ENCODE measurements at places on chromosomes 16 and 17.

- DNase-seq, result no peak
These were observed 35.0 kb downstream of the ZCCHC14 start for GRCh38 chr16:87457709-87458423.

DNA sequence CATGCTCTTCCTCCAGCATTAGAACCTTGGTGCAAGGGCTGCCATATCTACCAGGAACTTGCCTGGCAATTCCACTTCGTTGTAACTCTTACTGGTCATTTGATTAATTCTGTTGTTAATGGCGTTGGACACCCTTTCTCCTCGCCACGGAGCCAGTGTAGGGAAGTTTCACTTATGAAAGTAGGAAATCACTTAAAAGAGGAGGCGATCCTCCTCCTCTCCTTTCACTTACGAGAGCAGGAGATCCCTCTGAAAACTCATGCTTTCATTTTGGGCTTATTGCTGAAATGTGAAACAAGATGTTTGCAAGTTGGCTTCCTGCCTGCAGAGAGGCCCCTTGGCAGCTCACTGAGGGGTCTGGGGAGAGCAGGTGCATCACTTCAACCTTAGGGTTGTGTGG lies 226.0 kb downstream of the SNX29 start:
- no peak for DNase-seq

- DNase-seq, result no peak
These were observed 3.7 kb downstream of the PCYT2 start for GRCh38 chr17:81907219-81908145.

GRCh38 chr16:61842666-61843065 lies 193.6 kb downstream of the CDH8 start:
- no peak for DNase-seq

DNA sequence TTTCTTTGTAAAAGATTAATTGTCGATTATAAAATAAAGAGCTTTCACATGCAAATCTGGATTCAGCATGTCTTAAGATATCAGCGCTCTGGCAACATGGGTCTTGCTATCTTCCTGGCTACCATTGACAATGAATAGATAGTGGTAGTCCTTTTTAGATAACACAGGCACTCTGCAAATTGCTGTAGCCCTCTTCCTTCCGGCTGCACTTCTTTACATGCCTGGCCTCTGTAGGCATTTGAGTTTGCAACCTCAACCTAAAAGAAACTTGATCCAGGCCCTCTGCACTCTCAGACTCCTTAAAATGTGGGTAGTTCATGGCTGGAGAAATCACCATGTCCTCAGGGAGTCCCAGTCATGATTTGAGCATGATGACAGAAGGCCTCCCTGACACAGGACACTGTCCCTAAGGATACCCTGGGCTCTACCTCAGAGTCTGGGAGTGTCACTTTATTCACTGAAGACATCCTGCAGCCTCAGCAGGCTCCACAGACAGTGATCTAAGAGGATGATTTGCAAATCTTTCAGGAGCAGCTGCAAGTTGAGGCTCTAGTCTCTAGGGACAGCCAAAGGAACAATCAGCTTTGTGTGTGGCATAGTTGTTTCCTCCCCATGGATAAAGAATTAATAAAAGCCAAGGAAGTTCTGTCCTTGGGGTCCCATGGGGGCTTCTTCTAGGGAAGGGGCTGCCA lies 529.4 kb downstream of the RBFOX1 start:
- no peak for DNase-seq

DNA sequence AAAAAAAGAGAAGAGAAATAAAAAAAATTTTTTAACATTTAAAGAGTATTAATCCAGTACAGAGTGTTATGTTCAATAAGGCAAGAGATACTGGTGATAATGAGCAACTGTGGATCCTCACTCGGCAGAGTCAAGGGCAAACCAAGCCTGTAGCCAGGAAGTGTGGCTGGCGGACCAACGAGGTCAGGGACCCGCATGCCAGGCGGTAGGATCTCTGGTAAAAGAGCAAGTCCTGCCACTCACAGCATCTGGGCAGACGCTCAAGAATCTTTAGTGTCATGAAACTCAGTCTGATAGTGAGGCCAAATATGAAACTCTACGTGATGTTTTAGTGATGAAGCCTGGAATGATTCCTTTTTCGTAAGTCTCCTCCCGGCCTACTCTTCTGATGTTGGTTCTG lies 8.3 kb upstream of the GEMIN4 start:
- no peak for DNase-seq

- DNase-seq, result no peak
These were observed 23.6 kb upstream of the ENPP7 start for GRCh38 chr17:79706931-79707850.

- DNase-seq, result no peak
These were observed 1.3 kb upstream of the PCGF2 start for GRCh38 chr17:38749223-38750043.

All from hippocampal formation (tissue), 2 donors.